ENCODE measurements at places on chromosomes 12 and 14.

DNA sequence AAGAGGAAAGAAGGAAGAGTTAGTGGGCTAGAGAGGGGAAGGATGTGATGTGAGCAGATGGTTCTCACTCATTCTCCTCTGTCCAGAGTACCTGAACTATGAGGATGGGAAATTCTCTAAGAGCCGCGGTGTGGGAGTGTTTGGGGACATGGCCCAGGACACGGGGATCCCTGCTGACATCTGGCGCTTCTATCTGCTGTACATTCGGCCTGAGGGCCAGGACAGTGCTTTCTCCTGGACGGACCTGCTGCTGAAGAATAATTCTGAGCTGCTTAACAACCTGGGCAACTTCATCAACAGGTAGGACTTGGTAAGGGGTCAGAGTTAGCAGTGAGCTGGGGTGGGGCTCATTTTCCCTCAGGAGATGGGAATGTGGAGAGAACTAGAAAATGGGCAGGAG, 7.6 kb downstream of the DDIT3 start:
- DNase-seq: no peak

GRCh38 chr14:89899917-89900663, 54.4 kb downstream of the EFCAB11 start:
- no peak for DNase-seq

- no peak for DNase-seq
Measured at GRCh38 chr14:94752591-94753436, 17.1 kb downstream of the GSC start.

DNA sequence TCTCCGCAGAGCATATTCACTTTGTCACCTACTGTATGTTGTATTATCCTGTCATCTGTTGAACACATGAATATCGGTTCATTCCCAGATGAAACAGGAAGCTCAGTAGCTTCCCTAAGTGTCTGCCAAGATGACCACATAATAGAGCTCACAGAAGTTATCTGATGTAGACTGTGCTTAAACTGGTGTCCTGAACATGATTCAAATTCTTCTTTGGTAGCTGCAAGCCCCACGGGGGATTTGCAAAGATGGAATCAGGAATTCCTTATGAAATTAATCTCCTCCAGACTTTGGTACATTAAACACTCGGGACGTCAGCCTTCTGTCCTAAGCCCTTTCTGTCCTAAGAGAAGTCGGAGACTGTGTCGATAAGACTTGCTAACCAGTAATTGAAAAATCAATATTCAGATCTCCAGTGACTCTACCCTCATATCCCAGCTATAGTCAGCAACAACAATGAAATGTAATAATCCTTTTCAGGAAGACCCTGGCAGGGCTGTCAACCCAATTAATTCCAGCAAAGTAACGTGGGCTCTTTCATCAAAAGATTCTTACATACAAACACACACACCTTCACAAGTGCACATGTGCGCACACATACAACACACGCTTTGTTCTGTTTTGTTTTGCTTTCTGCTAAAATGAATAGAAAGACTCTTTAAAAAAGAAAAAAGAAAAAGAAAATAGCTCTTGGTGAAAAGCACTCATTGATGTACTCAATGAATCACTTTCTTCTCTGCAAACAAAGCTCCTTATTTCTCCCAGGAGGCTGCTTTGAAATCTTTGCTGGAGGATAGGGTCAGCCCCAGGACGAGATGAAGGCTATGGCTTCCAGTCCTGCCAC, 127.2 kb downstream of the RIMBP2 start:
- no peak for DNase-seq

GRCh38 chr12:94327809-94328208, 131.9 kb downstream of the CEP83 start:
- no peak for DNase-seq

- no peak for DNase-seq
Measured at GRCh38 chr14:29636870-29637269, 290.8 kb downstream of the PRKD1 start.

DNA sequence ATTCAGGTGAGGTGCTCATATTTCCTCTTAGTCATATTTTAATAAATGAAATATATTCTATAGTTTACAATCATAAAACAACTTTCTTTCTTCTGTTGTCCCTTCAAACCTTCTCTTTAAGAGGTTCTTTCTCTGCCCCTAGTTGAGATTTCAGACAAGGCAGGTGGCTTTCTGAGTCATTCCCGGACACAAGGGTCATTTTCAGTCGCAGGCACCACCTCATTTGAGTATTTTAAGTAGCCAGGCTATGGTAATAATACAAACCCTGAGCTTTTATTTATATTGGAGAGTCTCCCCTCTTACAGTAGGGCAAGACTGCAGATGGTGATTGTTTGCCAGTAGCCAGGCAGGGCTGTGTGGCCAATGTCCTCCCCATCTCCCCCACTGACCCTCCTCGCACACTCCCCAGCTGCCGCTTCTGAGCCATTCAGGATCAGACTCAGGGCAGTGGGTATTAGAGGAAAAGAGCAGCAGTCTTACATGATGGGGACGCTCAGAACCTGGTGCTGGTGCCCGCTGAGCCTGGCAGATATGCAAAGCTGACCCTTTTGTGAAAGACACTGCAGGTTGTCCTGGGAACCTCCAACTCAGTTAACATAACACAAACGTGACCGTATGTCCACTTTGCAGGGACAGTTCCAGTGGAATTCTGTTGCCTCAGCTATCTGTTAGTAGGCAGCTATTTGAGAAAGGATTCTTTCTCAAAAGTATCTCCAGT, 101.1 kb upstream of the BCL2L14 start:
- DNase-seq: no peak

- DNase-seq: peak; percentile 70
Measured at GRCh38 chr12:121712461-121713256, at the start of gene TMEM120B. Gene TMEM120B, plus strand, starts transcription at chr12:121712752. Its CDS starts 144 bp downstream, at chr12:121712896.

DNA sequence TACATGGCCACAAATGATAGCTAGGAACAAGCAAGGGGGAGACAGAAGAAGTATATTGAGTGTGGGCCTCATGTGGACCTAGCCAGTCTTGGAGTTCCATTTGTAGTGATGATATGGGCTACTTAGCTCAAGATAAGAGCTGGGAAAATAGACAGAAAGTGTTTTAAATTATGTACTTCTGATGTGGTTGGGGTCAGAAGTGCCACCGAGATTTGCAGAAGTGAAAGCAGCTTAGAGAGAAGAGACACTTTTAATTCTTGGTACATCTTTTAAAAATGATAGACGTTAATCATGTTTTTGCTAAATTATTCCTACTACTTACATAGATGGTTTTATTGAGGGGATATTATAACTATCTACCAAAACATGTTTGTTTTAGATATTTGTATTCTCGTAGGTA, 198.3 kb upstream of the PDZRN4 start:
- DNase-seq: no peak

DNA sequence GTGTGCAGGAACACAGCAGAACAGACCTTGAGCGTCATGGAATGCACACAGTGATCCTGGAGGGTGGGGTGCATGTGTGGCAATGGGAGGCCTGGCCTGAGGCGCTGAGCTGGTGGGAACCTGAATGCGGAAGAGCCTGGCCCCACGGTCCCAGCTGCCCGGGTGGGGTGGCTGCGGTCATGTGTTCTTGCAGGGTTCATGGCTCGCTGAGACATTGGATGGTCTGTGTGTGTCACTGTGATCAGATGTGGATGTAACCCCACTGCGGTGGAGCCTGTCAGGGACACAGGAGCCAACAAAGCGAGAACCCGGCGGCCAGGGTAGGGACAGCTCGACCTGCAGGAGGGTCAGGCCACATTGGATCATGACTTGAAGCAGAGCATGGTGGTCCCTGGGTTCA, 23.2 kb downstream of the MTA1 start:
- no peak for DNase-seq

DNA sequence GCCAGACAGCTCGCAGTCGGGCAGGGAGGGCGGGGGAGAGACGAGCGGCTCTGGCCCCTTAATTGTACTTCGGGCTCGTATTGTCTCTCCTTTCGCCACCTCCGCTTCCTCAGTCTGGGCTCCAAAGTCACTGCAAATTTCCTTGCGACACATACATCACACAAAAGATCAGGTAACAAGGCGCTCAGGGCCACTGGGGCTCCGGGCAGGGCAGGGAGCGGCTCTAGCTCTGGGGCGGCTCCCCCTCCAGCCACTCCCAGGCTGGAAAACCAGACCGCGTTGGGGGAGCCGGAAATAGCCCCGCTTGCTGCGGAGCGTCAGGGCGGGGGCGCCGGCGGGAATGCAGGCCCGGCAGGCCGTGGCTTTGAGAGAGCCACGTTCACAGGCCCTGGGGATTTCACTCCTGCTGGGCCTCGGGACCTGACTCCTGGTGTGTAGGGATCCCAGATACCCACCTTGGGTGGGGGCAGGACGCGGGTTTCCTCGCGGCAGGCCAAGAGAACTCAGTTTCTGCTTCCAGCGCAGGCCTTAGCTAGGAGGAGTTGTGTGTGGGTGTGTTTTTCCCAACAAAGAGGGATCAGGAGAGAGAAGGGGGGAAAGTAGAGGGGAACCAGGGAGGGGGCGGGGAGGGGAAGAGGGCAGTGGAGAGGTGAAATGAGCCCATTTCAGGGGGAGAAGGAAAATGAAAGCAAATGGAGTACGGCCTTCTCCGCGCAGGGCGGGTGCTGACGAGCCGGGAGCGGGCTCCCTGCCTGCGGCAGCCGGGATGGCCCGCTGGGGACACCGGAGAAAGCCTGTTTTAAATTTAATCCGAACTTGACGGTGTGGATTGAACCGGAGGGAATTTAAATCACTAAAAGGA, 4.4 kb upstream of the HOXC9 start:
- DNase-seq: no peak

- no peak for DNase-seq
Measured at GRCh38 chr14:32350020-32350419, 20.9 kb downstream of the AKAP6 start.

GRCh38 chr12:88416155-88416554, 164.1 kb downstream of the KITLG start:
- DNase-seq: no peak

DNA sequence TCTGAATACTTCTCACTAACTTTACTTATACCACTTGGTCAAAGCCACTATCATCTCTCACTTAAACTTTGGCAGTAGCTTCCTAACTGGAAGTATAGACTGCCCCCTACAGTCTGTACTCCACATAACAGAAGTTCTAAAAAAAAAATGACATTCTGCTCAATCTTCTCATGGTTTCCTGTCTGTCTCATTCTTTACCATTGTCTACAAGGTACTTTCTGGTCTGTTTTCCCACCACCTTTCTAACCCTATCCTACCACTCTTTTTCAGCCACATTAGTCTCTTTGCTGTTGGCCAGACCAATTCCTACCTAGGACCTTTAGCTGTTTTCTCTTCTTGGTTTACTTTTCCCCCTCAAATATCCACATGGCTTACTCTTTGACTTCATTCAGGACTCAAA, 14.7 kb downstream of the CPSF6 start:
- DNase-seq: peak; percentile 42
